Left lung (tissue), 14 donors: ENCODE measurements at places on chromosomes 5 and 9. TPM values are rescaled to one million over a fixed set of nuclear protein-coding genes. Genes with fewer than 3 reads are reported as not detected.

PCDHB11 gene
- polyA plus RNA-seq, result 3.5 TPM

CCDC112 gene
- polyA plus RNA-seq, result 15.4 TPM

GRIA1 gene
- polyA plus RNA-seq, result 8.7 TPM

C5orf46 gene
- polyA plus RNA-seq, result 0.50 TPM

PTGS1 gene
- 4.4 TPM for polyA plus RNA-seq
